PC-3 (cell line): ENCODE measurements at places on chromosomes 3 and 15. TPM values are rescaled to one million over a fixed set of nuclear protein-coding genes. Genes with fewer than 3 reads are reported as not detected.

GRCh38 chr3:43436507-43437140 is 150.3 kb downstream of the SNRK start:
- no peak for DNase-seq
- H3K27me3 ChIP-seq: no peaks in the 10 kb centered on the region
- no peaks in the 10 kb centered on the region for H3K4me1 ChIP-seq
- no peak overlapping the region for H3K27ac ChIP-seq
- H3K4me3 ChIP-seq: no peak overlapping the region

GRCh38 chr3:81554388-81554787 is 207.1 kb downstream of the GBE1 start:
- peak overlapping the region; percentile 11; the same call in 1 of the 2 replicates for H3K27ac ChIP-seq
- H3K36me3 ChIP-seq: peaks cover 3% of the 10 kb centered on the region; the same call in 1 of the 2 replicates
- DNase-seq: peak; percentile 58
- H3K4me3 ChIP-seq: no peak overlapping the region
- H3K27me3 ChIP-seq: no peaks in the 10 kb centered on the region

DNA sequence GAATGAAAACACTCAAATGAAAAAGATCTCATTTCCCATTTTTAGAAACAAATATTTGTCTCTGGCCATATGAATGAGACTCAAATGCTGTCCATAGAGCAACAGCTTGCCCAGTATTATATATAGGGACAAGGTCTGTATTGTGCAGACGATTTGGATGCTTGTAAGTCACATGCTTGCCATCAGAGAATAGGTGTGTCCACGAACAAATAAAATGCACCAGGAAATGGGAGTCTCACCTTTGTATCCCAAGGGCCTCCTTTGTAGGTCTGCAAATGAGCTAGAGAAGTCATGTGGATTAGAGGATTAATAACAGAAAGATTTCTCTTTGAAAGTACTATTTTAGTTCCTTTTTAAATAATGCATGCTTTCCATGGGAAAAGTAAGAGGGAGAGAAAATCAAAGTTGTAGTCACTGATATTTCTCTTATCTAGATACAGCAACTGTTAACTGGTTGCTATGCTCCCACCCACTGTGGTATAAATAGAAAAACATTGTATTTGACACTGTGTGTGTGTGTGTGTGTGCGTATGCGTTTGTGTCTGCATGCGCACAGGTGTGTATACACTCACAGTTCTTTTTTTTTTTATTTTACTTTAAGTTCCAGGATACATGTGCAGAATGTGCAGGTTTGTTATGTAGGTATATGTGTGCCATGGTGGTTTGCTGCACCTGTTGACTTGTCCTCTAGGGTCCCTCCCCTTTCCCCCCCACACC is 383.4 kb upstream of the ARRDC4 start:
- H3K36me3 ChIP-seq: no peaks in the 10 kb centered on the region
- H3K4me1 ChIP-seq: no peaks in the 10 kb centered on the region
- DNase-seq: no peak

DNA sequence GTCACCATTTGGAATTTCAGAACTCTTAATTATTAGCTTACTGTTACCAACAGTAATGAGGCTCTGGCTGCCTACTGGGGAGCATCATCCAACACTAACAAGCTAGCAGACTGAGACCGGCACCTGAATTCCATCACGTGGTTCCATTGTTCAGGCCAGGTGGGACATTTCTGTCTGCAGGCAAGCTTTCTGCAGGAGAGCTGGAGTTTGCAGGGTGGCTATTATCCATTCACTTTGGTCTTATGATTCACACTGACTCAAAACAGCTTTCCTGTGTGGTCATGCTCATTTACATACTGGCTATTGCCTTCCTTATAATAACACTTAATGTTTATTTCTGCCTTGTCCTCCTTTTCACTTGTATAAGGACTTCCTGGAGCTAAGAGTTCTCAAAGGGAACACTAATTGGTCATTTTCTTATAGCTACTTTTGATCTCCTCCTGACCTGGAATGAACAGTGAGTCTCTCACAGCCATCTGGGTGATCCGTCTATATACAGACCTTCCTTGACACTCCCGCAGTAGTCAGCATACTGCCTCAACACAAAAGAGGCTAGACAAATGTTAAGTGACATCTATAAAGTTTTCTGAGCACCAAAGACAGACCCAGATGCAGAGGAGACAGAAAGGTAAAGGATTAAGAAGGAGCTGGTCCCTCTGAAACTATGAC is 695.4 kb downstream of the FHIT start:
- H3K36me3 ChIP-seq: no peaks in the 10 kb centered on the region
- DNase-seq: peak; percentile 65
- no peaks in the 10 kb centered on the region for H3K27me3 ChIP-seq
- peaks cover 9% of the 10 kb centered on the region for H3K4me1 ChIP-seq
- H3K27ac ChIP-seq: no peak overlapping the region

GRCh38 chr3:54304877-54305276 is 182.5 kb downstream of the CACNA2D3 start:
- no peak for DNase-seq
- peaks cover 14% of the 10 kb centered on the region for H3K27me3 ChIP-seq
- H3K36me3 ChIP-seq: no peaks in the 10 kb centered on the region
- H3K27ac ChIP-seq: no peak overlapping the region
- H3K4me1 ChIP-seq: no peaks in the 10 kb centered on the region
- H3K4me3 ChIP-seq: no peak overlapping the region

- no peak overlapping the region for H3K4me3 ChIP-seq
- 0 out of 2 replicates have a peak, but pooled peaks cover 5% of the 10 kb centered on the region for H3K4me1 ChIP-seq
- no peak for DNase-seq
- H3K27ac ChIP-seq: no peak overlapping the region
- H3K27me3 ChIP-seq: no peaks in the 10 kb centered on the region
- H3K36me3 ChIP-seq: no peaks in the 10 kb centered on the region
Observed at GRCh38 chr3:12648384-12648959, 15.4 kb downstream of the RAF1 start.

DNA sequence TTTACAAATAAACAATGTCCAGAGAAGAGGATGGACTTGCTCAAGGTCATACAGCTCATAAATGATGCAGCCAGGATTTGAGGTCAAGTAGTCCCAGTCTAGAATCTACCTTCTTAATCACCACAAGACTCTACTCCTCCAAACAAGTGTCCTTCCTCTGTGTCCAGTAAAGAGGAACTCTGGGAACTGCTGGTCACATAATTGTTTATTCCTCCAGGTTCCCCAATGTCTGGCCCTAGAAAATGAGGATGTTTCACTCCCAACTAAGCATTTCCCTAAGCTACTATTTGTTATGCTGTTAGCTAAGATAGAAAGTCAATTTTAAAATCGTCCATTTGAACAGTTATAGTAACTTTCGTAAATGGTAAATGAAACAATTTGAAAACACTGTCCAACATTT is 192.4 kb downstream of the FHIT start:
- DNase-seq: no peak
- H3K27ac ChIP-seq: no peak overlapping the region
- no peak overlapping the region for H3K4me3 ChIP-seq
- no peaks in the 10 kb centered on the region for H3K36me3 ChIP-seq

DNA sequence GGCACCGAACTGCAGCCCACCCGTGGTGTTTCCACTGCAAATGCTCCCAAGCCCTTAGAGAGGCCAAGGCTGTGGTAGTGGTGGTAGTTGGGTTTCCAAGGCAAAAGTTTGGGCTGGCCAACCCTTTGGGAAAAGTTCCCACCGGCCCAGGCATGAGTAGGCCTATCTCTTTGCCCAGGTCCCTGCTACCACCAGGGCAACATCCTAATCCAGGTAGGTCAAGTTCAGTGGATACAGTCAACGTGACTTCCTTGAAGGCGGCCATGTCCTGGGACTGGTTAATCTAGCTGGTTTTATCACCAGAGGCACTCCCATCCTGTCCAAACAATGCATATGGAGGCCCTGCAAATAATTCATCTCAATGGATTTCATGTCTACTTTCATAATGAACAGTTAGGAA is 1.6 kb upstream of the ONECUT1 start:
- no peak overlapping the region for H3K27ac ChIP-seq
- no peaks in the 10 kb centered on the region for H3K4me1 ChIP-seq
- no peak overlapping the region for H3K4me3 ChIP-seq
- no peak for DNase-seq

DNA sequence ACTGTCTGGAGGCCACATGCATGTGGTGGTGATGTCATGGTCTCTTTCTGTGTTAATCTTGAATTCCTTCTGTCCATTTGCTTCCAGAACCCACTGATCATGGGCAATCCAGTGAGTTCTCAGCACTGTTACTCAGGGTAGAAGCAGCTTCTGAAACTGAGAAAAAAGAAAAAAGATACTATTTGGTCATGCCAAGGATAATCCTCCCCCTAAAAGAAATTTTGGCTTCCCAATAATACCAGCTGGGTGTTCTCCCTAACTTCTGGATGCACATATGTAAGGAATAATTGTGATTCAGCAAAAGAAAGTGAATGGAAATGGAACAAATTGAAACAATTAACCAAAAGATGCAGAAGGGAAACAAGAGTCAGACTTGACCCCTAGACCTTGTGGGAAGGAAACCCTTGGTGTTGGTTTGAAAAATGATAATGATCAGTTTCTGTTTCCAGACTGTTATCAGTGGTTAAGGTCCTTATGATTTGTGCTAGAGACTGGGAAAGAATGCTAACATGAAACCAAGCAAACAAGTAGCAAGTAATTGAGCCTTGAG is 92.3 kb downstream of the RBMS3 start:
- no peaks in the 10 kb centered on the region for H3K27me3 ChIP-seq
- H3K36me3 ChIP-seq: no peaks in the 10 kb centered on the region
- H3K4me3 ChIP-seq: no peak overlapping the region
- no peak overlapping the region for H3K27ac ChIP-seq

DNA sequence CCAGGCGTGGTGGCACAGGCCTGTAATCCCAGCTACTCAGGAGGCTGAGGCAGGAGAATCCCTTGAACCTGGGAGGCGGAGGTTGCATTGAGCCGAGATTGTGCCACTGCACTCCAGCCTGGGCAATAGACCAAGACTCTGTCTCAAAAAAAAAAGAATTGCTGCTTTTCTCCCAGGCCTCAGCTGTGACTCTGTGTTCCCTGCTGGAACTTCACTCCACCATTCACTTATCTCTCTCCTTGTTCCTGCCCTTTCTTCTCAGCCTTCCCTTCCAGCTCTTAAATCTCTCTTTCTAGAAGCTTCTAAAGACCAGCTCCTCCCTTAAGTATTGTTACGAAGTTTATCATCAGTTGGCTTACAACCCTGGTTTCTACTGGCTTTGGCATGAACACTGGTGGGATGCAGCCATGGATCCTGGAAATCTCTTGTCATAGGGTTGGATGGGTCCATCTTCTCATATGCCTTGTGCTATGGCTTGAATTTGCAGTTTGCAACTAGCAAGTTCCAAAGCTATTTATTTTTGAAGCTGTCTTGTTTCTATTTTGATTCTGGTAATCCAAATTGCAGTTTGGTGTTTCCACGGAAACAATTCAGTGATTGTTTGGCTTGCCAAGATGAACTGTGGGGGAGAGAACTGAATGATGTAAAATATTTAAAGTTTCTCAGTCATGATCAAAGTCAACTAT is 10.5 kb downstream of the C3orf62 start:
- H3K27me3 ChIP-seq: no peaks in the 10 kb centered on the region
- H3K4me1 ChIP-seq: no peaks in the 10 kb centered on the region
- no peak overlapping the region for H3K27ac ChIP-seq
- H3K4me3 ChIP-seq: no peak overlapping the region
- DNase-seq: no peak

DNA sequence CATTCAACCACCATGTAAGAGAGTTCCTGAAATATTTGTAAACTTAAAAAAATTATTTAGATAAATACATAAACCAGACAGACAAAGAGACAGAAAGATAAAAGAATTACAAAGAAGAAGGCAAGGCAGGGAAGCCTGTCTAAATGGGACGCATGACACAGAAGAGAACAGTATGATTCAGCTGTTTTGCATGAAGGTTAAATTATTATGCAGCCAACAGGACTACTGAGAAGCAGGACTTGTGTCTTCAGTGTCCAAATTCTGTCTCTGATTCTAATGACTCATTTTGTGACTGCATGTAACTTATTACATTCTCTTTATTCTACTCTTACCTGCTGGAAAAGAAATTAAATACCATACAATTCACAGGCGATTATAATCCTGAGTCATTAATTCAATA is 340.4 kb upstream of the KCNMB2 start:
- no peaks in the 10 kb centered on the region for H3K36me3 ChIP-seq
- peaks cover 8% of the 10 kb centered on the region; the same call in 1 of the 2 replicates for H3K4me1 ChIP-seq
- H3K27ac ChIP-seq: no peak overlapping the region
- H3K4me3 ChIP-seq: no peak overlapping the region

DNA sequence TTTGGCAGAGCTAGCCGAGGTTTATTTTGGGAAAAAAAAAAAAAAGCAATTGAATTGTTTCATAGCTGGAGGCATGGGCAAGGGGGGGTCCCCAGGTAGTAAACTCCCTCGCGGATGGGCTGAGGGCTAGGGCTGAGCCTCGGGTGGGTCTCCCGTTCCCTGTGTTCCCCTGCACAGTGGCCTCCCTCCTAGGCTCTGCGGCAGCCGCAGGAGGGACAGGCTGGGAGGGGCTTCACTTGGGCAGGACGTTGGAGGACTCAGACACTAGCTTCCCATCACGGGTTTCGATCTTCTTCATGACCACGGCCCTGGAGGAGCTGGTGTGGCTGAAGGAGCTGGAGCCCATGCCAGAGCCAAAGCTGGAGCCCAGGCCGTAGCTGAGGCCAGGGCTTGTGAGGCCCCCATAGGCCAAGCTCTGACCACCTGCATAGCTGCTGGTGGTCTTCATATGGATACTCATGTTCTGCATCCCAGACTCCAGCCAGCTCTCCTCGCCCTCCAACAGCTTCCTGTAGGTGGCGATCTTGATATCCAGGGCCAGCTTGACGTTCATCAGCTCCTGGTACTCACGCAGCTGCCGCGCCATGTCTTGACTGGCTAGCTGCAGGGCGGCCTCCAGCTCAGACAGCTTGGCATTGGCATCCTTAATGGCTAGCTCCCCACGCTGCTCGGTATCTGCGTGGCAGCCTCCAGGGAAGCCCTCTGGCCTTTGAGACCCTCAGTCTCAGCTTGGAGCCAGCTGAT is 64.0 kb upstream of the CDAN1 start:
- no peak for DNase-seq
- no peak overlapping the region for H3K4me3 ChIP-seq
- no peak overlapping the region for H3K27ac ChIP-seq

GRCh38 chr15:91302588-91303439 is 202.8 kb downstream of the SV2B start:
- no peaks in the 10 kb centered on the region for H3K36me3 ChIP-seq
- H3K4me1 ChIP-seq: no peaks in the 10 kb centered on the region
- H3K27me3 ChIP-seq: peaks cover 81% of the 10 kb centered on the region
- H3K4me3 ChIP-seq: no peak overlapping the region
- no peak overlapping the region for H3K27ac ChIP-seq

DNA sequence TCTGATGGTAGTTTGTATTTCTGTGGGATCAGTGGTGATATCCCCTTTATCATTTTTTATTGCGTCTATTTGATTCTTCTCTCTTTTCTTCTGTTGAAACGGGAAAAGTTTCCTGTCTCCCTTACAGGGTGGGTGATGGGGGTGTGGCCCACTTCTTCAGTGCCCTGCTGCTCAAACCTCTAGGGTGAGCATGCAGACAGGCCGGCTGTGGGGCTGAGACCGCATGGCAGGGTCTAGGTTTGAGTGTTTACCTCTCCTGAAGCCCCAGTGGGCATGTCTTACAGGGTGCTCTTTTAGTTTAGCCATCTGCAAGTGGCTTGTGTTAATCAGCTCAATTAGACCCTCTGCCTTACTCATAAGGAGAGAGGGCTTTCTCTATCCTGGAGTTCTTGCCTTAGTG is 450.0 kb upstream of the EPHA3 start:
- H3K36me3 ChIP-seq: no peaks in the 10 kb centered on the region
- H3K4me1 ChIP-seq: no peaks in the 10 kb centered on the region
- no peak for DNase-seq
- H3K27me3 ChIP-seq: no peaks in the 10 kb centered on the region; the same call in 1 of the 2 replicates
- H3K27ac ChIP-seq: no peak overlapping the region
- H3K4me3 ChIP-seq: no peak overlapping the region

The DISP2 gene
- 0.87 and 2.7 TPM in 2 replicates for total RNA-seq

The SPINK8 gene
- total RNA-seq: not detected in 2 replicates

The SLC22A13 gene
- total RNA-seq: 0.73 TPM in 1 of 2 replicates, not detected in the other

The XYLB gene
- 11.2 and 14.0 TPM in 2 replicates for total RNA-seq

The PLCH1 gene
- total RNA-seq: 4.1 and 4.5 TPM in 2 replicates

The GABPB1 gene
- 34.2 and 39.7 TPM in 2 replicates for total RNA-seq

The TMEM108 gene
- not detected in 2 replicates for total RNA-seq

The ZNF80 gene
- total RNA-seq: not detected in 2 replicates

The PROK2 gene
- not detected in 2 replicates for total RNA-seq
